ENCODE measurements at places on chromosomes 6 and 20. TPM values are rescaled to one million over a fixed set of nuclear protein-coding genes. Genes with fewer than 3 reads are reported as not detected.

DOK5 gene
- total RNA-seq = not detected

ENPP4 gene
- 0.23 TPM for total RNA-seq

CST8 gene
- not detected for total RNA-seq

TPX2 gene
- 102 TPM for total RNA-seq

MUC22 gene
- total RNA-seq = 0.03 TPM

FRK gene
- 1.4 TPM for total RNA-seq

OOEP gene
- not detected for total RNA-seq

TNNC2 gene
- not detected for total RNA-seq

COL20A1 gene
- total RNA-seq = 0.71 TPM

TSPO2 gene
- not detected for total RNA-seq

ZNF391 gene
- 0.16 TPM for total RNA-seq

WDR27 gene
- 10.7 TPM for total RNA-seq

TAGAP gene
- total RNA-seq = not detected

BTNL2 gene
- total RNA-seq = not detected

PRRT1 gene
- total RNA-seq = 0.63 TPM

BNIP5 gene
- total RNA-seq = 0.05 TPM

DHX35 gene
- total RNA-seq = 7.9 TPM

SPATA25 gene
- 0.52 TPM for total RNA-seq

PSORS1C1 gene
- total RNA-seq = 3.2 TPM

WFDC12 gene
- total RNA-seq = not detected

SRC gene
- 130 TPM for total RNA-seq

NANP gene
- 6.0 TPM for total RNA-seq

GNRH2 gene
- total RNA-seq = 0.23 TPM

EYS gene
- total RNA-seq = 0.02 TPM

TFAP2C gene
- 12.2 TPM for total RNA-seq

LHFPL5 gene
- total RNA-seq = 0.09 TPM

GGTLC1 gene
- not detected for total RNA-seq

BTN1A1 gene
- not detected for total RNA-seq

CASS4 gene
- total RNA-seq = 0.12 TPM

SLC32A1 gene
- not detected for total RNA-seq

KHDC1L gene
- not detected for total RNA-seq

Data from A549 treated with Hydrocortisone at 1 μM for 4 hours (cell line).